DMS79 treated with DMSO at 0.1 percent for 48 hours (cell line): ENCODE measurements at places on chromosomes 7 and 10.

- DNase-seq = no peak
Observed at GRCh38 chr7:36795451-36796021, 71.2 kb upstream of the AOAH start.

DNA sequence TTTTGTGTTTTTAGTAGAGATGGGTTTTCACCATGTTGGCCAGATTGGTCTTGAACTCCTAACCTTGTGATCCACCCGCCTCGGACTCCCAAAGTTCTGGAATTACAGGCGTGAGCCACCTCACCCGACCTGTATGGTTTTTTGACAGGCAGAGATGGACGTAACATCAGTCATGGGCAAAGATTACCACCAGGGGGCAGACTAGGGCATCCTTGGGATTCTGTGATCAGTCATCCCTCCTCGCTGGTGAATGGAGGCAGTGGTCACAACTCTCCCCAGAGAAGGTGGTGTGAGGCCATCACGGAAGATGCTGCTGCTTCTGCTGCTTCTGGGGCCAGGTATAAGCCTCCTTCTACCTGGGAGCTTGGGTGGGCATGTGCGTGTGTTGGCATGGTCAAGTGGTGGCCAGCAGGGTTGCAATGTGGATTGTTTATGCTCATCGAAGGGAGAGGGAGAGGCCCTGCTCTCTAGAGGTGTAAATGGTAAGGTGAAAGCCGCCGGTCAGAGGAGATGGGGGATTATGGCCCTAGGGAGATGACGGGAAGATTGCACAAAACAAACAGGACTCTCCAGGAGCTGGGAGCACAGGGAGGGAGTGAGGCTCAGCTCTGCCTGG lies 122.7 kb upstream of the PRSS1 start:
- no peak for DNase-seq

DNA sequence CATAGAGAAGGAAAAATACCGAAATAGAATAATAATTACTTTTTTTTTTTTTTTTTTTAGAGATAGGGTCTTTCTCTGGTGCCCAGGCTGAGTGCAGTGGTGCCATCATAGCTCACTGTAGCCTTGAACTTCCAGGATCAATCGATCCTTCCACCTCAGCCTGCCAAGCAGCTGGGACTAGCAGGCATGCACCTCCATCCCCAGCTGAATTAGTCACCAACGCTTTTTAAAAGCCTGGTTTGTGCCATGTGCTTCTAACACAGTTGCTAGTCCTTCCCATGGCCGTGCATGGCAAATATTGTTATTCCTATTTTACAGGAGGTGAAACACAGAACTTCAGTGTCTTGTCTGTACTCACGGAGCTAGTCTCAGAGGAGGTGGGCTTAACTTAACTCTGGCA lies 23.2 kb downstream of the LYZL2 start:
- DNase-seq = no peak

GRCh38 chr10:130378556-130379400 lies 242.6 kb downstream of the GLRX3 start:
- DNase-seq = no peak

- DNase-seq = no peak
Observed at GRCh38 chr7:128932862-128933179, 4.9 kb upstream of the IRF5 start.

GRCh38 chr7:42235741-42236161 lies 1.3 kb downstream of the GLI3 start:
- no peak for DNase-seq

DNA sequence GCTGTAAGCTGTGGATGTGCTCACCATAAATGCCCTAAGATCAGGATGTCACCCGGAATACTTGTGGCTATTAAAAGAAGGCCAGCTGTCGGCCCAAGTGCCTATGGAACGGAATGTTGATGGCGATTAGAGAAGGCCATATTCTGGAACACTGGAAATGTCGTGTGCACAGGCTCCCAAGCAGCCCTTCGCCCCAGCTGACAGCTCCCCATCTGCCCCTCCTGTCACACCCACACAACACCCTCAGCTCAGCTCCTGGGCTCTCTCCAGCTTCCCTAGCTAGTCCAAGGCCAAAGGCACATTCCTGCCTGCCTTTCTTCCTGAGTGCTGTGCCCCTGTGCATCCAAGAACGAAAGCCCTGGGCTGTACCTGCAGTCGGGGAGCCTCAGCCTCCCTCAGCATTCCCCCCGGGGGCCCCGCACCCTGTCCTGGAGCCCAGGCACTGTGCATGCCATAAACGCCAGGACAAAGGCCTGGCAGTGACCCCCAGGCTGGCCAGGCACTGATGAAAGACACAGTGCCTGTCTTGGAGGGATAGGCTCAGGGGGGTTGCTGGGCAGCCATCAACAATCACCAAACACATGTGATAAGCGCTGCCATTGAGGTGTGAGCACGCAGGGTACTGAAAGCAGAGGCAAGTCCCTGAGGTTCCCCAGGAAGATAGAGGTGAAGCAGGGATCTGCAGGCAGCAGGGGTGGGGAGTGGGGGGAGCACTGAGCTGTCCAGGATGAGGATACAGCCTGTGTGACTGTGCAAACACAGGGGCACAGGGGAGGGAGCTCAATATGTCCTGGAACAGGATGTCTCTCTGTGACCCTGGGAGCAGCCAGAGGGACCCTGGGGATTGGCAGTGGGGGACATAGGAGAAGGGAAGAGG lies 3.7 kb upstream of the LDB3 start:
- no peak for DNase-seq

DNA sequence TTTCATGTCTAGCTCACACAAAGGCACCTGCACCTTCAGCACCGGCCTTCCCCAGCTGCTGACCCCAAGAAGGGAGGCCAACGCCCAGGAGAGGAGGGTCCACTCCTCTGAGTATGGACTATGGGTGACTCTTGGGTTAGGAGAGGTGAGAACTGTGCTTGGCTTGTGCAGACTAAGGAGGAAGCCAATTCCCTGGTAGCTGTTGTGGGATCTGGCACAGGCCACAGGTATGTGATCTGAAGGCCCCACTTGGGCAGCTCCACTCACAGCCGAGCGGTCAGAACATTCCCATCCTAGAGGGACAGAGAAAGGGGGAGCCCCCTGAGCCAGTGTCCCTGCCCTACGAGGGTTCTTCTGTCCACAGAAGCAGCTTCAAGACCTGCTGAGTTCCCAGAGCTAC lies 52.8 kb upstream of the FIGNL1 start:
- no peak for DNase-seq

GRCh38 chr7:98681511-98681910 lies 64.4 kb downstream of the NPTX2 start:
- peak; percentile 38 for DNase-seq

DNA sequence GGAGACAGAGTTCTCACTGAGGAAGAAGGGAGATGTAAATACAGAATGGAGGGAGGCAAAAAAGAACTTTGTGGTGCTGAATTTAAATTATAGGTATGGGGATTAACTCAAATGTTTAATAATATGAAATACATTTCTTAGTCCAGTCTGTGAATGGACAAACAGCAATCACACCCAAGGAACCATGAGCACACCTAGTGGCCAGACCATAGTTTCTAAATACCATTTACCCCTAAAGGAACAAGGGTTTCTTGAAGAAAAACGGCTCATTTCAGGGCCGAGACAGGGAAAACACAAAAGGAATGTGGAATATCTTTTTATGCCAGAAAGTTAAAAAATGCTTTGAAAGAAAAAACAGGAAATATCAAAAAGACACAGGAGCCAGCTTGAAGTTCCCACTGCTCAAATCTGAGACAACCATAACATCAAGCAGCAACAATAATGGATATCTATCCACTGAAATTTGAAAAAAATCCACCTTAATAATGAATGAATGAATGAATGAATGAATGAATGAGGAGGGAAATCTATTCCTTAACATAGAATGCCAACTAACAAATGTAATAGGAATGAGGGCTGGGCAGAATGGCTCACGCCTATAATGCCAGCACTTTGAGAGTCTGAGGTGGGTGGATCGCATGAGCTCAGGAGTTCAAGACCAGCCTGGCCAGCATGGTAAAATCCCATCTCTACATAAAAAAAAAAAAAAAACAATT lies 8.6 kb downstream of the IPMK start:
- DNase-seq = no peak

DNA sequence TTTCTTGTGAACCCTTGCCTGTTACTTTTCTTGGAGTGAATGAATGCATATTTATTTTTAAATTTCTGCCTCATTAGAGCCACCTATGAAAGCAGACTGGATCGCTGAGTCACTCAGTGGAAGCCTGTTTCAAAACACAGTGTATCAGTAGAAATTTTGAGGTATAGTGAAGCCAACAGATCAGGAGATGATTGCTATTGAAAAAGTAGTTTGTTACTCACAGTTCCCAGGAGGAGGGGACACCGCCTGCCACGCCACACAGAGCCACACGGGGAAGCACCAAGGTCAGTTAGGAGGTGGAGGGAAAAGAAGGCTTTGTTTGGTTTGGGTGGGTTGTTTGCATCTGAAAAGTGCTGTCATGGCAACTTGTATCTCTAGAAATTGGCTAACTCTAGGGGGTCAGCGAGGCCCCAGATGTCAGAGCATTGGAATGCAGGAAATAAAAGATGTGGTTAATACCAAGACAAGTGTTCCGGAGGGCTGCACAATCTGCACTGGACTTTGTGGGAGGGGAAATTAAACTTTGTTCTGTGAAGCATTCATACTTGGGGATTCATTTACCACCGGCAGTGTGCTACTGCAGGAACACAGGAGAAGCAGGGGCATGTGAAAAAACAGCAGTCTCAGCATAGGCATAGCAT lies 106.4 kb upstream of the SDK1 start:
- no peak for DNase-seq

GRCh38 chr10:112376396-112376790 lies 2.5 kb downstream of the ACSL5 start:
- DNase-seq = no peak

GRCh38 chr10:3805791-3806461 lies 20.9 kb upstream of the KLF6 start:
- DNase-seq = no peak

- DNase-seq = no peak
Observed at GRCh38 chr7:147207988-147208387, 1091.4 kb downstream of the CNTNAP2 start.

DNA sequence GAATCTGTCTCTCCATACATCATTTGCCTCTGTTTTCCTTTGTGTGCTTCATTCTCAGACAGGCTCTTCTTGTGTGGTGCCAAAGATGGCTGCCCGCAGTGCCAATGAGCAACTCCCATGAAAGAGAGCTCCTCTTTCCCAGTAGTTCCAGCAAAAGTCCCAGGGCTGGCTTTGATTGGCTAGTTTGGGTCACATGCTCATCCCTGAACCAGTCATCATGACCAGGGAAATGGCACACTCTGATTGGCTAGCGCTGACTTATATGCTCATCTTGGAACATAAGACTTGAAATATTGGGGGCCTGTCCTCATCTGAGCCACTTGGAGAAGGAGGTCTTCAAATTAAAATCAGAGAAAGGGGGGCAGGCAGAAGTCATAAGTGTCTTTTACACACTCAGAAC lies 112.7 kb downstream of the CDH23 start:
- DNase-seq = no peak

DNA sequence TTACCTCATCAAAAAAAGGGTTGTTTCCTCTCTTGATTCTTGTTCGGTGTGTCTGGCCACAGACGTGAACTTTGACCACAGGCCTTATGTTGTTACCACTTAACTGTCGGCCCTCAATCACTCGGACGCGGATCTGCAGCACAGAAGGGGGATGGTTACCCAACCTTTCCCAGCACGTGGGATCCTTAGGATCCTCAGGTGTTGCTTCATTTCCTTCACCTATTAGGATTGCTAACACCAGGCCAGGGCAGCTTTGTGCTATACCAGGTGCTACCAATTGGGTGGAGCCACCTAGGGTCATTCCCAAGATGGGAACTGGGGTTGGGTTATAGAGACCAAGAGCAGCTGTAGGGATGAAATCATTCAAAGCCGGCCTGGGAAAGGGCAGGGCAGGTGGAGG lies 73.4 kb downstream of the MYOF start:
- no peak for DNase-seq

- DNase-seq = peak; percentile 70
Observed at GRCh38 chr7:133051066-133051465, 30.8 kb downstream of the CHCHD3 start.

- DNase-seq = no peak
Observed at GRCh38 chr7:22386865-22387264, 29.9 kb upstream of the RAPGEF5 start.

DNA sequence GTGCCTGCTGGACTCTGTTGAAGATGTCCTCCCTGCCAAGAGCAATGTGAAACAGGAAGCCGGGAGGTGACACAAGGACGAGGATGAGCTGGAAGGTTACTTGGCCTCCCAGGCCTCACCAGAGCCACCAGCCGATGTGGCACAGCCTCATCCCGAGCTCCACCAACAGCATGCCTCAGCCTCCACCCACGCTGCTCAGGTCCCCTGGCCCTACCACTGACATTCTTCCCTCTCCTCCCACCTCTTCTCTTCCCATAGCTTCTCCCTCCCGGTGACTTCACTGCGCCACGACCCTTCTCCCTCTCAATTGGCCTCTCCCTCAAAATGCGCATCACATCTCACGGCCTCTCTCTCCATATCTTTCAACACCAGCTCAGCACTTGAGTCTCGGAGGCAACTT lies 249.9 kb downstream of the SKAP2 start:
- no peak for DNase-seq

DNA sequence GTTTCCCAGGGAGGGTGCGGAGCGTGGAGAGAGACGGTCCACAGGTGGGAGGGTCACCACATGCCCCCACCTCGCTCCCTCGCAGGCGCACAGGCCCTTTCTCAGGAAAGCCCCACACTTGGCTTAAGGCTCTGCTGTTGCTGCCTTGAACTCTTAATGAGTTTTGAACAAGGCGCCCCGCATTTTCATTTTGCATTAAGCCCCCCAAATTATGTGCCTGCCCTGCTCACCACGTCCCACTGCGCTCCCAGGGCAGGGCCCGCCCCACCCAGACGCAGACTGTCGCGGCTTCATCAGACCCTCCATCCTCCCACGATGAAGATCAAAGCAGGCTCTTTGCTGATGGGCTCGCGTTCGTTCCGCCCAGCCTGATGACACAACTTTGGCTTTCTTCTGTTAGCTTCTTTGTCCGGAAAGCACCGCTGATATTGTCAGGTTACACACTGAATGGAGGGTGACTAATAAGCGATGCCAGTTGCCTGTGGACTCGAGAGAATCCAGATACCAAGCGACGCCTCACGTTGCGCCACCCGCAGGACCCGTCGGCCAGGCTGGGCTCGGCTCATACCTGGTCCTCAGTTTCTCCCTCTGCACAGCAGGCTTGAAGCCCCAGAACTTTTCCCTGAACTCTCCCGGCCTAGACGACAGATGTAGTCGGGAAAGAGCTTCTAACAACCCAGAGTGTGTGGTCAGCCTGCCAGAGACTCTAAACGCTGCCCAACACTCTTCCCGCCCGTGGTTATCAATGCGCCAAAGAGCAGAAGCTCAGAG lies 9.5 kb downstream of the CALML3 start:
- no peak for DNase-seq

GRCh38 chr10:117502421-117503243 lies 39.9 kb upstream of the EMX2 start:
- no peak for DNase-seq

DNA sequence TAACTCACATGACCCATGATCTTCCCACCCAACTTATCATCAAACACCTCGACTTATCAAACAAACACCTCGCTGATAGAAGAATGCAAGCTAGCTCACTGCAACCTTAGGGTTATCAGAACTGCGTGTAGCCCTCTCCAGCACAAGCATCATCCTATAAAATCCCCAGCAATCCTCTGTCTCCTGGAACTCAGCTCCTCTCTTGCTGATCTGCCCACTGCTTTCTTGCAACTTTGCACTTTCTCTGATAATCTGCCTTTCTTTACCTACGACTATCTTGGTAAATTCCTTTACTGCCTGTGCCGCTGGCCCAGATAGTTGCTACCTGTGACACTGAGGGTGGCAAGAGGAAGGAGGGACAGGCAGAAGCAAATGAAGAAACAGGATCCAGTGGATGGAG lies 210.9 kb downstream of the ACTR3B start:
- DNase-seq = no peak
